ENCODE measurements at places on chromosomes 2 and 18.

DNA sequence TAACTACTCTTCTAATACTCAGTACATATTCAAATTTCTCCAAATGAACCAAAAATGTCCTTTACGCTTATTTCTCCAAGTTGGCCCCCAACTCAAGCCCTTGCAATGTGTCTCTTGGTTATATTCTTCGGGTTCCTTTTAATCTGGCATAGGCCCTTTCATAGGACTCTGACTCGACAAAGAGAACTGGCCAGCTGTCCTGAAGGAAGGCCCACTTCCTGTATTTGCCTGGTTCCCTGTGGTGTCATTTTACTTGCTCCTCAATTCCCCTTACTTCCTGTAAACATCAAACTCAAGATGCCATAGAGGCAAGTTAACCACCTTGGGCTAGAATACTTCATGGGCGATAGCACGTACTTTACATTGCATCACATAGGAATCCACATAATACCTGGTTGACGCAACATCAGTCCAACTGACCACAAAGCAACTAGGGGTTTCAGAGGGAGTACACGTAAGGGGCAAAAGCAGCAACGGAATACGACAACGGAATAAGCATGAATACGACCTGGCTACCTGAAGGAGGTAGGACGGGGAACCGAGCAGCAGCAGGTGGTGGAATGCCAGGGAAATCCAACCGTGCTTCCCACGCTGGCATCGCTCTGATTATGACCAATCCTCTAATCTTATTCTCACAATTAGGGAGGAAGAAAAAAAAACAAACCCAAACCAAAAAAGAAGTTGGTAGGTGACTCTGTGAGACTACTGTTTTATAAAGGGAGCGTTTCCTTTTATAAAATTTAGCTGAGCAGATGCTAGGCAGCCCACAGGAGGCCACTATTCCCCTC, 823 bp upstream of the GORASP2 start:
- no peak for DNase-seq

GRCh38 chr2:147325990-147326389, 518.8 kb upstream of the ACVR2A start:
- no peak for DNase-seq

GRCh38 chr2:48694149-48694548, 61.4 kb downstream of the LHCGR start:
- no peak for DNase-seq

DNA sequence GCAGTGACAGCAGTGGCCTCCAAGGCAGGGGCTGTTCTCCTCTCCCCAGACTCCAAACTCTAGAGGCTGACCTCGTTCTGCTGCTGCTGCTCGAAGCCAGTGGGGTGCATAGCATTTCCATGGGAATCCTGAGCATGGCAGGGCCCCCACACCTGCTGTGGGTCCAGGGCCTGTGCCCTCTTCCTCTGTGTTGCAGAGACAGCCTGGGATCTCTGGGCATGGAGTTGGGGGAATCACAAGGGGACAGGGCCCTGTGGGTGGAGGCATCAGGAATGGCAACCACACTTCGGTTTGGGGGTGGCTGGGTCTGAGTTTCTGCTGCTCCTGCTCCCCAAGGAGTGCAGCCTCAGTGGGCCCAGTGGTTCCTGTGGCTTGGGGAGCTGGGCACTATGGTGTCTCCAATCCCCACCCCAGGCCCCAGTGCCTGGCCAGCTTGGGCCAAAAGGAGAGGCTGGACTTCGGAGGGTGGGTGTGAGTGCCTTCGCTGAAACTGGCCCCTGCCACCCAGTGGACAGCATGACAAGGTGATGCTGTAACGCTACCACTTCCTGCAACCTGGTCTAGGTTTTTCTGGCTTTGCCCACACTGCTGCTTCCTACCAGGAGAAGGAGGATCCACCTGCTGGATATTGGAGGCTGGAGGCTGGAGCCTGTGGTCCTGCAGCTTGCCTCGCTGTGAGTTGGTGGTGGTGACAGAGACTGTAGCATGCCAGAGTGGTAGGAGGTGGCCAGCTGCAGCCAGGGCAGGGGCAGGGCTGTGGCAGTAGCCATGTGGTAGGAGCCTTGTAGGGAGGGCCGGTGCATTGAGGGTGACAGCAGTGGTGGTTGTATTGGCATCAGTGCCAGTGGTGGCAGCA, 56.6 kb downstream of the SOWAHC start:
- no peak for DNase-seq

- DNase-seq: no peak
Observed at GRCh38 chr18:8602040-8602439, 7.2 kb upstream of the RAB12 start.
